AG08396 (cell line): ENCODE measurements at places on chromosomes 2 and 18.

DNA sequence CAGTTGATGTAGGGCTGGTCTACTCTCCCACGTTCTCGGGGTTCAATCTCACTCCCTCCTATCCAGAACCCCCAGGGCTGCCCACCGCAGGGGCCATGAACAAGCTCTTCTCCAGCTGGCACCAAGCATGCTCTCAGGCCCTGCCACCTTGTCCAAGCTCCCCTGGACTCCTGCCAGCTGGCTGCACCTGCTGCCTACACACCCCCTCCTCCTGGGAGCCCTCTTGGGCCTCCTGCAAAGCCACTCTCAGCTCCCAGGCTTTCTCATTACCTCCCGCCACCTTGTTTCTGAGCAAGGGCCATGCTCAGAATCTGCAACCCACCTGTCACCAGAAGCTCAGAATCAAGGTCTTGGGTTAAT is 56.0 kb downstream of the HDAC4 start:
- no peak for DNase-seq

DNA sequence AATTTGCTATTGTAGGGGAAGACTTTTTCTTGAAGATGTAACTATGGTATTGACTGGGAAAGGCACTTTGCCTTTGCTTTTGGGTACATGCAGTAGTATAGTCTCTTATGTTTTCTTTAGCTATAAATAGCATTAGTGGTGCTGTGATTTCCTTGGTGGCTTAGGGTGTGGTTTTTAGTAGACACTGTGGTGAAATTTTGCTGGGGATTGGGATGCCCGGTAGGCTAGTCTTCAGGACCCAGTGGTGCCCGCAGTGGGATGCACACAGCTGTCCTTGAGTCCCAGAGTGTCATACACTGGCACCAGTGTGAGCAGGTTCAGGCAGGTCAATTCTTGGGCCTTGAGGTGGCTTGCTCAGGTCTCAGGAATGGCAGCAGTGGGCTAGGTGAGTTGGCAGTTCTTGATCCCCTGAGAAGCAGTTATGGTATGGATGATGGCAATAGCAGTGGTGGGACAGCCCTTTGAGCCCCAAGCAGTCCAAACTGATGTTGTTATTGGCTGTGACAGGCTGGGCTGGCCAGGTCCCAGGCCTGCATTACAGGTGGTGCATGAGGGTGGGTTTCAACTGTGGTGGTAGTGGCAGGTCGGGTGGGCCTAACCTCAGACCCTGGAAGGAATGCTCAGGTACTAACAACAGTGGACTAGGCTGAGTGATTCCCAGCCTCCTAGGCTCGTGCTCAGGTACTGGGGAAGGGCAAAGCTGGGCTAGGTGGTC is 124.3 kb downstream of the XRCC5 start:
- no peak for DNase-seq

GRCh38 chr2:201242571-201243277 is 17.6 kb upstream of the CASP8 start:
- DNase-seq, result no peak

- DNase-seq, result peak; percentile 62
Observed at GRCh38 chr2:144516411-144516980, 3.4 kb downstream of the ZEB2 start.

DNA sequence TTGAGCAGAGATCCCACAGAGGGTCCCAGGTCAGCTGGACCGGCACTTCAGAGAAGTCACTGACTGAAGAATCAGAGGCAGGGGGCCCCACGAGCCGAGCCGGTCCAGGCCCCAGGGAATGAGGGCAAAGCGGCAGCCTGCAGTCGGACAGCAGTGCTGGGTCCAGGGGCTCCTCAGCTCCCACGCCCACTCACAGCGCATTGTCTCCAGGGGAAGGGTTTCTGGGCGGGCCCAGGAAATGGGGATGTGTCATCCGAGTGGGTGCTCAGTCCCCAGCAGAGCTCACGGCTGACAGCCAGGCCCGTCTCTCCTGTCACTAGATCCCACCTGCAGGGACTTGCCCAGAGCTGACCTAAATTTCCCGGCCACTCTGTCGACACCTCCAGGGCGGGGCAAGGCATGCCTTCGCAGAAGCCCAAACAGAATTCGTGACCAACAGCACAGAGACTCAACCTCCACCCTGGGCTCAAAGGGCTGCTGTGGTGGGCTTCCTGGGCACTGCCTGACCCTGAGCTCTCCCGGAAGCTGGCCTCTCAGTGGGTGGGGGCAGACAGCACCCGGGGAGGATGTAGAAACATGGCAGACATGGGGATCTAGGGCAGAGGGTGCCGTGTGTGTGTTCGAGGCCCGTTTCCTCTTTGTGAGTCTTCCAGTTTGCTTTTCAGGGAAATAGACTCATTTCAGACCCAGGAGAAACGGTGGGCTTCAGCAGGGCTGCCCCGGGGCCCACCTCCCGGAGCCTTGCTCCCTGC is 42.1 kb upstream of the TAF1B start:
- DNase-seq, result no peak

DNA sequence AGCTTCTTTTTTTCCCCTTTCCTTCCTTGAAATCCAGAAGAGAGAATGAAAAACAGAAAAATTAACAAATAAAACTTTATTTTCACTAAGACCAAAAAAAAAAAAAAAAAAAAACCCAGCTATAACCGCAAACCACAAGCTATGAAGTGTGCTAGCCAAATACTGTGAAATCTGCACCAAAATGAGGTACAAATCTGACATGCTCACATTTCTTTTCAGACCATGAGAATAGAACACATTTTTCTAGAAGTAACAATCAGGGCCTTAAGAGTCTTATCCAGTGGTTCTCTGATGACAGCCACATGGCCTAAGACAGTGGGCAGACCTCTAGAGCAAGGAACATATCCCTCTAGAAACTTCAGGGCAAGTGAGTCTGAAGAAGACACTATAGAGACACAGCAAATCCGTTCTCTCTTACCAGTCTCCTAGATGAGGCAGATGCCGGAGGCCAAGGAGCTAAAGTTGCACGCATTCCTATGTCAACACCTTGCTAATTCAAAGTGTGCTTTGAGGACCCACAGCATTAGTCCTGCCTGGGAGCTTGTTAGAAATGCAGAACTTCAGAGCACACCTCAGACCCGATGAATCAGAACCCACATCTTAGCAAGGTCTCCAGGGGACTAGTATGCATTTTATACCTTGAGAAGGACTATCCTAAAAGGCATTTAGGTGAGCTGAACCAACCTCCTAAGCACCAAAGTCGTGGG is 317.1 kb downstream of the MYCN start:
- DNase-seq, result no peak

GRCh38 chr2:5689750-5690149 is 2.4 kb upstream of the SOX11 start:
- no peak for DNase-seq

DNA sequence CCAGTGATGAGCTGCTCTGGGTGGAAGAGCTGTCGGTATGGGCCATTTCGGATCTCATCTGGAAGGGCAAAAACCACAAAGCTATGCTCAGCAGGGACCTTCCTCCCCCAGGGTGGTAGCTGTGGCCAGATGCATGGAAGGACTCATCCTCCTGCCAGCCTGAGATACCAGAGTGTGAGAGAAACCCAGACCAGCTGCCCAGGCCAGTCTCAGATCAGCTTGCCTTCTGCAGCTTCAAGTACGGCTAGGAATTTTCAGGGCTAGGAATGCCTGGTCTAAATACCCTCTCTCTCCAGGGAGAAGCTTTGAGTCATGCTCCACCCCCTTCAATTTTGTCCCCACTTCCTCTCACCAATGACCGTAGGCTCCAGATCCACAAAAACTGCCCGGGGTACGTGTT is 1.4 kb upstream of the TUBA4B start:
- no peak for DNase-seq

DNA sequence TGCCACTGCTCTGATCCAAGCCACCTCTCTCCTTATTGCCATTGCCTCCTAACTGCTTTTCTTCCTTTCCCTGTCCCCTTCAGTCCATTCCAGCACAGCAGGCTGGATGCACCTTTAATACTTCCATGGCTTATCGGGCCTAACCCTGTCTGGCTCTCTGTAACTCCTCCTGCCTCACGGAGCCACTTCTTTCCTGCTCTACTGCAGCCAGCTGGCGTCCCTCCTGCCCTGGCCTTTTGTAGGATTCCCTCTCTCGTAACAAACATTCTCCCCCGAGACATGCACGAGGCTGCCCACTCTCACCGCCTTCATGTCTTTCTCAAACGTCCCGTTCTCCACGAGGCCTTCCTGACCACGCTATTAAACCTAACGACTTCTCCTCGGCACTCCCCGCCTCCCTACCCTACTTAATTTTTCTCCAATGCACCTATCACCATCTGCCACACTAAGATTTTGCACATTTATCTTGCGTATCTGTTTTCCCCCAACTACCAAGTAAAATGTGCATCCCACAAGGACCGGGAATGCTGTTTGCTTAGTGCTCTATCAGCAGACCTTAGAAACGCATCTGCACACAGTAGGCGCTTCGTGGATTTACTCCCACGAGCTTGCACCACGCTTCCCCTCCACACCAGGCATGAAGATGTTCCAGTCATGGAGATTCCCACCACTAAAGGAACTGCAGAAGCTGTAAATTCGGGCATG is 728 bp upstream of the C18orf63 start:
- no peak for DNase-seq

DNA sequence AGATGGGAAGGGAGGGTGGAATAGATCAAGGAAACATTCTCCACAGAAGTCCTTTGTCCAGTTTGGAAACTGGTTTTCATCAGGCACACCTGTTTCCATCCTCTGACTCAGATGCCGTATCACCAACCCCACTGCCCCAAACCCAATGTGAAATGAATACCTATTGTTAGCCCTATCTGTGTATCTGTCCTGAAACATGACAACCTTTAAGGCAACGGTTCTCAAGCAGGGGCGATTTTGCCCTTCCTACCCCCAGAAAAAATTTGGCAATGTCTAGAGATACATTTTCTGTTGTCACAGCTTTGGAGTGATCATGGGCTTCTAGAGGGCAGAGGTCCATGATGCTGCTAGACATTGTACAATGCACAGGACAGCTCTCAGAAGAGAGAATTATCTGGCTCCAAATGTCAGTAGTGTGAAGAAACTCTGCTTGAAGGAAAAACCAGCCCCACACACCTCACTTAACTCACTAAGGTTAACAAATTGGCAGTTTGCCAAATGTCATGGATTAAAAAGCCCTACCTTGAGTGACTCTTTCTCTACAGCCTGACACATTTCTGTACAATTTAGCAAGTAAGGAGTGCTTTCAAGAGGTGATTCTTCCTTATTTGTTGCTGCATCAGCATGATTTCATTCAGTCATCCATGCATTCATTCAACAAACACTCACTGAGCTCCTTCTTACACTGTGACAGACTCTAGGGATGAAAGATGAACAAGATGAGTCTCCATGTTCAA is 3.4 kb downstream of the SCTR start:
- no peak for DNase-seq

GRCh38 chr18:43148231-43148630 is 32.7 kb upstream of the RIT2 start:
- no peak for DNase-seq

DNA sequence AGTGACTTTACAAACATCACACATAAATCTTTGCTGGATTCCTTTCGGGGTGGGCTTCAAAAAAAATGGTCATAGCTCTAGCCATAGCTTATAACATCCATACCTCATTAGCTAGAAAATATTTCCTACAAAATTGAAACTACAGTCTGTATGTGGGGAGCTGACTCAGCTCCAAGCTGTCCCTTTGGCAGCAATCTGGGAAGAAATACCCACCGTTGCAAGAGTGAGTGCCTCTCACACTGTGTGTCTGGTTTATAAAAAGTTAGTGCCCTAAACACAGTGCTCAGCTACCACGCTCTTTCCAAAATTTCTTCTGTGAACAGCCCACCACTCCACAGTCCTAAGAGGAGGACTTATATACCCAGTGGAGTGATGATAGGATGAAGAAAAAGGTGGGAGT is 170.1 kb downstream of the RBM43 start:
- DNase-seq, result no peak

DNA sequence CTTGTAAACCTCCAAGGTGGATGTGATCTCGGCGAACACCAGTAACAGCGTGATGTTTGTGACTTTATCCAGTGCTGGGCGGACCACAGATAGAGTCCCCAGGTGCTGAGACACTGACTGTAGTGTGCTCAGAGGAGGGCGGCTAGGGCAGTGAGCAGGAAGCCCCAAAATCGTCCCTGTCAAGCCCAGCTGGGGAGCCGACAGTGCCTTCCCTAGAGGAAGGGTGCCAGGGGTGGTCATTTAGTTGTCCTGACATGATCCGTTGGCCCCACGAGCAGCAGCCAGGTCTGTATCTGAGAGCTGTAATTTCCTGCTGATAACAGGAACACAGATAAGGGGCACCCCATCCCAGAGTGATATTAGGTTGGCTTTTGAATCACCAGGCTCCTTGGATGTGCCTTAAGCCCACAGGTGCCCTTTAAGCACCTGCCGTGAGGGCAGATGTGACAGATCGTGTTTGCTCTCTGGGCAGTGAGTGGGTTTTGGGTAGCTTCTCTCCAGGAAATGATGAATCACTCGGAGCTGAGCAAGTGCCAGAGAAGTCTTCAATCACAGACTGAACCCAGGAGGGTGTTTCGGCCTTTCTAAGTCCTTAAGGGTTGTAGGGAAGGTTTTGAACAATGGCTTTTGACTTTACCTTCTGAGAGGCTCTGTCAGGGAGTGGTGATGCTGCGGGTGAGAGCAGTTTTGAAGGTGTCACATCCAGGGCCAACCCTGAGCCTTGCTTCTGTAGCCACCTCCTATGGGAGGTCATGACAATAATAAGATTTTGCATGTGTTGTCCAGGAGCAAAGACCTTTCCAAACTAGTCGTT is 7.7 kb downstream of the LPIN1 start:
- peak; percentile 77 for DNase-seq

GRCh38 chr2:32801741-32802140 is 145.0 kb upstream of the LTBP1 start:
- DNase-seq, result no peak

DNA sequence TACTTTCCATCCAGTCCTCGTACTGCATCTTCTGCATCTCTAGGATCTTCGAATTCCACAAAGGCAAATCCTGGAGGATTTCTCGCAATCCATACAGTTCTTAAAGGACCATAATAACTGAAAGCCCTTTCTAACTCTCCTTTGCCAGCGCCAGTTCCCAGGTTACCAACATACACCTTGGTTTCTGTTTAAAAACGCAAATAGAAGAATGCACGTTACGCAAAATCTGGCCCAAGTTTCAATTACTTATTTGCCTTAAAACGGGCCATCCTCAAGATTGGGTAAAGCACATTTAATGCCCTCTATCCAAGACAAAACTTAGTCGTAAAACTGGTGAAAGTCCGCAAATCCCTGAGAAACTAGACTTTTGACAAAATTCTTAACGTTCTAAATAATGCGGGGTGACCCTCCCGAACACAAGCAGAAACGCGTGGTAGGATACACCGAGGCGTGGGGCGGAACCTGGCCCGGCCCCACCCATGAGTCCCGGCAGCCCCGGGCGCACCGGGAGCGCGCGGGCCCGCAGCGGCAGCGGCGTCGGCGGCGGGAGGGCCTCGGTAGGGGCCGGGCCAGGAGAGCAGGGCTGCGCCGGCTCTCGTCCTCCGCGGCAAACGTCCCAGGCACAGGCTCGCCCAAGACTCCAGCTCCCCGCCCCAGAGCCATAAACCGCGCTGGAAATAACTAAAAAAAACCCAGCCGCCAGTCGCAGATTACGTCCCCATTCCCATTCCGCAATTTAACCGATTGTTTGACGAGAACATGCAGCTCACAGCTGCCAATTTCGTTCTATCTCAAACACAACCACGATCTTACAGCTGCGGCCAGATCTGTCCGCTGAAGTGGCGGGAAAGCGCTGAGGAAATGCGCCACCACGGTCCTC is 910 bp downstream of the SRSF7 start:
- DNase-seq, result peak; percentile 76

GRCh38 chr18:70384181-70384790 is 95.4 kb downstream of the SOCS6 start:
- peak; percentile 35 for DNase-seq

- DNase-seq, result no peak
Observed at GRCh38 chr2:228135300-228135699, 46.2 kb downstream of the SPHKAP start.
